ENCODE measurements at places on chromosomes 16 and 17. TPM values are rescaled to one million over a fixed set of nuclear protein-coding genes. Genes with fewer than 3 reads are reported as not detected.
A peak's percentile ranks its signal among the peaks of the same experiment; 100 is the strongest.

The CCL8 gene
- not detected for polyA plus RNA-seq

The HOXB5 gene
- polyA plus RNA-seq = not detected

The LCAT gene
- polyA plus RNA-seq = 0.14 TPM

The HOXB7 gene
- 1.8 TPM for polyA plus RNA-seq

DNA sequence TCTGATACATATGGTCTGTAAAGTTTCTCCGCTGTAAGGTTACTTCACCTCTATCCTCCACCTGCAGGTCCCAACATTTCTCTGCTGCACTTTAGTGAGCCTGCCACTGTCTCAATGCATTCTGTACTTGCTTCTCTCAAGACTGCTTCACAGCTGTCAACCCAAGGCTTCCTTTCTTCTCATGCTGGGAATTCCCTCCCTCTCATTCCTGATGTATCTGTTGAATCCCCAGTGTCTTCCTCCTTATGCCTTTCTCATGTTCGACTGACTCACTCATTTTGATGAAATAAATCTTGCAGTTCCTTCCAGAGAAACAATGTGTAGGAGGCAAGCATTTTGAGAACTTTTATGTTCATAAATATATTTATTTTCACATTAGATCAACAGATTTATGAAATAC lies 288.3 kb downstream of the CNTNAP4 start:
- no peak for DNase-seq
- no peaks in the 10 kb centered on the region for H3K36me3 ChIP-seq
- H3K27me3 ChIP-seq = peaks cover 2% of the 10 kb centered on the region
- no peak overlapping the region for H3K4me3 ChIP-seq
- no peak overlapping the region for H3K27ac ChIP-seq

DNA sequence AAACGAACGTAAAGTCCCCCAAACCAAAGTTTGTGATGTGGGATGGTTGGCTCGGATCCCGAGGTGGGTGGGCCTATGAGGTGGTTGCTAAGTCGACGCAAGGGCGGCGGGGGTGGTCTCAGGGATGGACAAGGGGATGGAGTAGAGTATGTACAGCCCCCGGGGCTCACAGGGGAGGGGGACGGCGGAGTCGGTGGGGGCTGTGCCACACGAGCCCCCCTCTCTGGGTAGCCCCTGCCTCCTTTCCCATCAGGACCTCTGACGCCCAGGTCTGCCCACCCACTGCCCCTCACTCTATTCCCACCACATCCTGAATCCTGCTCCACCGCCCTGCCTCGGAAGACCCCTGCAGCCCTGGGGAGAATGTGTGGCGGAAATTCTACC lies 15.2 kb downstream of the IL34 start:
- H3K4me1 ChIP-seq = no peaks in the 10 kb centered on the region
- no peak overlapping the region for H3K4me3 ChIP-seq
- H3K27me3 ChIP-seq = peaks cover 1% of the 10 kb centered on the region
- no peak overlapping the region for H3K27ac ChIP-seq

GRCh38 chr16:55102077-55102476 lies 171.4 kb downstream of the IRX5 start:
- no peak overlapping the region for H3K27ac ChIP-seq
- H3K4me3 ChIP-seq = no peak overlapping the region
- no peaks in the 10 kb centered on the region for H3K27me3 ChIP-seq
- no peak for DNase-seq

GRCh38 chr17:28057731-28058246 lies 15.3 kb downstream of the NLK start:
- H3K27me3 ChIP-seq = no peaks in the 10 kb centered on the region
- no peak for DNase-seq
- H3K27ac ChIP-seq = no peak overlapping the region
- H3K4me1 ChIP-seq = peaks cover 50% of the 10 kb centered on the region
- no peaks in the 10 kb centered on the region for H3K36me3 ChIP-seq
- no peak overlapping the region for H3K4me3 ChIP-seq

DNA sequence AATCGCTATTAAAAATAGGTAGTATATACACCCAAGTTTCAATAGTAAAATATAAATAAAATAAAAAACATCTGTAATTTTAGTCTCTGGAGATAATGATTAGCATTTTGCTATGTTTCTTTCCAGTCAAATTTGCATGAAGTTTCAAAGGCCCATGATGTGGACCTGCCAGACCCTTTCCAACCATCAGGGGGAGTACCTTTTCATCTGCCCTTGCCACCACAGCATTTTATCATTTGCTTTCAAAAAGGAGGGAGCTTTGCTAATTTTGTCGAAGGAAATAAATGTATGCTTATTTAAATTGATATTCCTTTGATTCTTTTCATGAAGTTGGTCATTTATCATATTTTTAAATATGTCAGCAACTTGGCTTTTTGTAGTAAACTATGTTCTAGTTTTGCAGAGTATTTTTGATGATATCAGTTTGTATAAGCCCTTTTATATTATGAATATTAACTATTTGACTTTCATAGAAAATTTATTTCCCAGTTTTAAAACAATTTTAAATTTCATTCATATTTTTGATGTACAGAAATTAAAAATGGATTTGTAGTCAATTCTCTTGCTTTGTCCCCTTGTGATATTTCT lies 115.2 kb upstream of the NETO2 start:
- DNase-seq = peak; percentile 5
- no peaks in the 10 kb centered on the region for H3K4me1 ChIP-seq
- H3K4me3 ChIP-seq = no peak overlapping the region
- no peaks in the 10 kb centered on the region for H3K27me3 ChIP-seq
- H3K36me3 ChIP-seq = peaks cover 28% of the 10 kb centered on the region
- H3K27ac ChIP-seq = no peak overlapping the region

DNA sequence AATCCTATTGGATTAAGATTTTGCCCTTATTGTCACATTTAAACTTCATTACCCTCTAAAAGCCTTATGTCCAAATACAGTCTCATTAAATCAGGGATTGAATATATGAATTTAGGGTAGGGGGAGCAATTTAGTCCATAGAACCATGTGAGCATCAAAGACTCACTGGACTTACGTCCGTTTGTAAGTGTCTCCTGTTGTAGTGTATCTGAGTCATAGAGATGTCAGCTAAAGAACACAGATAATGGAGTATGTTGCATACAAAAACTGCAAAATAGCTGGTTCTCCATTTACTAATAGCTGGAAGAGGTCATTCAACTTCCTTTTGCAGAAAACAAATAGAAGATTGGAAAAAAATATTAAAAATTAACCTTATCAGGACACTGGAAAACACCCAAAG lies 599.1 kb upstream of the SOX9 start:
- no peak overlapping the region for H3K4me3 ChIP-seq
- no peak for DNase-seq
- H3K36me3 ChIP-seq = no peaks in the 10 kb centered on the region
- H3K4me1 ChIP-seq = no peaks in the 10 kb centered on the region
- no peak overlapping the region for H3K27ac ChIP-seq

GRCh38 chr17:13030056-13030455 lies 12.2 kb upstream of the ELAC2 start:
- H3K36me3 ChIP-seq = no peaks in the 10 kb centered on the region
- DNase-seq = no peak
- peaks cover 10% of the 10 kb centered on the region for H3K4me1 ChIP-seq
- peaks cover under 1% of the 10 kb centered on the region for H3K27me3 ChIP-seq

DNA sequence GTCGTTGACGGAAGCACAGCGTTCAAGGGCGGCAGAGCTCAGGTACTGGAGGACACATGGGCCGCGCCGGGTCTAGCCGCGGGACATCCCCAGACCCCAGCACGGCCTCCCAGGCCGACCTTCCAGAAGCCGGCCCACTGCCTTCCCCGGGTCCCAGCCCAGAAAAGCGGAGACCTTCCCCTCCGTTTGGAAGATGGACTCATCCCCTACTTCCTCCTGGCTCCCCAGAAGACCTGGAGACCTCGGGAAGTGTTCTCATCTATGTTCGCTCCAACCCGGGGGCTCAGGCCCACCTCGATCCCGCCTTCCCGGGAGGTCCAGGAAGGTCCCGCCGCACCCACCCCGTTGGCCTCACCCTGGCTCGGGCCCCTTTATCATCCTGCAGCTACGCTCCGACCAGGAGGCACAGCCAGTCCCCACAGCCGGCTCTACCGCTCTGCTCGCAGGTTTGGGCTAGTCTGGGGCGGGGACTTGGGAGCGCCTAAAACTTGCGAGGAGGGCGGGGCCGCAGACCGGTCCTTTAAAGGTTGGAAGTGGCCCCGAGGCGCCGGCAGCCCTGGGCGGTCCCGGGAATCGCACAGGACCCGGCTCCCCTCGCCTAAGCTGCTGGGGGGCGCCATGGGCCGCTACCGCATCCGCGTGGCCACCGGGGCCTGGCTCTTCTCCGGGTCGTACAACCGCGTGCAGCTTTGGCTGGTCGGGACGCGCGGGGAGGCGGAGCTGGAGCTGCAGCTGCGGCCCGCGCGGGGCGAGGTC lies at the start of gene ALOX12:
Gene ALOX12 (plus strand): TSS at position 550 of the 756 bp plus-strand sequence. CDS start 69 bp downstream, at position 619.
- peaks cover 1% of the 10 kb centered on the region for H3K27me3 ChIP-seq
- peaks cover 20% of the 10 kb centered on the region for H3K36me3 ChIP-seq
- H3K27ac ChIP-seq = no peak within 1 kb of the TSS
- H3K4me3 ChIP-seq = no peak within 1 kb of the TSS

- peak overlapping the region; percentile 17 for H3K27ac ChIP-seq
- peaks cover 32% of the 10 kb centered on the region for H3K36me3 ChIP-seq
- no peak for DNase-seq
- H3K4me3 ChIP-seq = peak overlapping the region; percentile 70
- no peaks in the 10 kb centered on the region for H3K27me3 ChIP-seq
These were observed 45.8 kb downstream of the STAT3 start for GRCh38 chr17:42342242-42343008.

DNA sequence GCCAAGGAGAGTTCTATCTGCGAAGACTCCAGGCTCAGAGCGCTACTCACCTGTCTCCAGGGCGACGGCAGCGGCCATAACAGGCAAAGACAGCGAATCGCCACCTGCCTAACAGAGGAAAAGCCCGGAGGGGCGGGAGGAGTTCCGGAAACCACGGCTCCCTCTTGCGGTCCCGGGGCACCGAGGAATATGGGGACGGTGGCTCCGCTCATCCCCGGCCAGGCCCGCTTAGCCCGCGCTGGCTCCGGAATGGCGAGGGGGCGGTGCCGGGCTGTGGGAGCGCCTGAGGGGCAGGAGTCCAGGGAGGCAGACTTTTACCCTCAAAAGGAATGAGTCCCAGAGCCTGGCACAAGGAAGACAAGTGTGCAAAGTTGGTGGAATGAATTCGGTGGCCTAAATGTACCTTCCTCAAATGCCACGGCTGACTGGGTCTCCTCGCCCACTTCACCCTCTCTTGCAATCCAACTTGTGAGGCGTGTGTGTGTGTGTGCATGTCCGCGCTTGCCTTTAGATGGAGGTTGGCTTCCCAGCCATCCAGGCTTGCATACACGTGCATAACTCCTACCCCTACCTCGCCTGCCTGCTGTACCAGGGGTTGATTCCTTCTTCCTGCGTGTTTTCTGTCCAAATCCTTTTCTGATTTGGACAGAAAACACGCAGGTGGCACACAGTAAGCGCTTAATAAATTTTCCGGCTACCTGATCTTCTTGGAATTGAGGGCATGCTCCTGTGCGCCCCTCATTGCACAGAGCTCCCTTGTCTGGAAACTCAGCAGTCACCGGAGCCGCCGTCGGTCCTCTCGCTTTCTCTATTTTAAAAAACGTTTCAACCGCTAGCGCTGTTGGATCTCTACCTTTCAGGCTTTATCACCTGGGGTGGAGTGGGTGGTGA lies 3.5 kb downstream of the C17orf100 start:
- peaks cover 19% of the 10 kb centered on the region for H3K27me3 ChIP-seq
- H3K36me3 ChIP-seq = no peaks in the 10 kb centered on the region
- H3K27ac ChIP-seq = no peak overlapping the region
- peaks cover 38% of the 10 kb centered on the region for H3K4me1 ChIP-seq

DNA sequence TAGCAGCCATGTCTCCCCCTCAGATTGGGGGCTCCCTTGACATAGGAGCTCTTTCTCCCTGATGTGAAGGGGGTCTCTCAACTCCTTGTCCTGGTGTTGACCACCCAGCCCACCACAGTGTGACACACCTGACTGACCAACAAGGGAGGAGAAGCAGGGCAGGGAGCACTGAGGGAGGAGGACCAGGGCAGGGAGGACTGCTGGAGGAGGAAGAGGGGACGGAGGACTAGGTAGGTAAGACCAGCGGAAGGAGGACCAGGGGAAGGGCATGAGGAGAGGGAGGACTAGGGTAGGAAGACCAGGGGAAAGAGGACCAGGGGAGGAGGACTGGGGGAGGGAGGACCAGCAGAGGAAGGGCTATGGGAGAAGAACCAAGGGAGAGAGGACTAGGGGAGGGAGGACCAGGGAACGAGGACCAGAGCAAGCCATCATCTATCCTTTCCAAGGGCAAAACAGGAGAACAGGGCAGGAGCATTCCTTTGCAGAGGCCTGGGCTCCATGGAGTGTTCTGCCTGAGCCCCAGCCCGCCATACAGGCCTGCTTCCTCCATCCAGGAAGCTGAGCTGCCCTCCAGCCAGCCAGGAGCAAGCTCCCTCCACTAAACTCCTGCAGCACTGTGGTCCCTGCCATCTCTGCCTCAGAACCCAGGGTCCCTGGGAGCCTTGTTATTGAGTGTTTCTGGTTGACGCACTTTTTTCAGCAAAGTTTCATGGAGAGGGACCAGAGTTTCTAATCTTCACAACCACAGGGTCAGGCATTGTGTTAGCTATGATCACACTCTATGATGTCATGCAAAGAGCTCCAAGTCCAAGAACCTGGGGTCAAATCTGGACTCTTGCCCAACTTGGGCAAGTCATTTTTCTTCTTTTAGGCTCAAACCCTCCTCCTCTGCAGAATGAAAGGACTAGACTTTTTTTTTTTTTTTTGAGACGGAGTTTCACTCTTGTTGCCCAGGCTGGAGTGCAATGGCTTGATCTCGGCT lies 15.4 kb upstream of the KRT17 start:
- no peak overlapping the region for H3K4me3 ChIP-seq
- no peaks in the 10 kb centered on the region for H3K27me3 ChIP-seq
- H3K27ac ChIP-seq = no peak overlapping the region
- H3K4me1 ChIP-seq = no peaks in the 10 kb centered on the region
- no peak for DNase-seq
- no peaks in the 10 kb centered on the region for H3K36me3 ChIP-seq

DNA sequence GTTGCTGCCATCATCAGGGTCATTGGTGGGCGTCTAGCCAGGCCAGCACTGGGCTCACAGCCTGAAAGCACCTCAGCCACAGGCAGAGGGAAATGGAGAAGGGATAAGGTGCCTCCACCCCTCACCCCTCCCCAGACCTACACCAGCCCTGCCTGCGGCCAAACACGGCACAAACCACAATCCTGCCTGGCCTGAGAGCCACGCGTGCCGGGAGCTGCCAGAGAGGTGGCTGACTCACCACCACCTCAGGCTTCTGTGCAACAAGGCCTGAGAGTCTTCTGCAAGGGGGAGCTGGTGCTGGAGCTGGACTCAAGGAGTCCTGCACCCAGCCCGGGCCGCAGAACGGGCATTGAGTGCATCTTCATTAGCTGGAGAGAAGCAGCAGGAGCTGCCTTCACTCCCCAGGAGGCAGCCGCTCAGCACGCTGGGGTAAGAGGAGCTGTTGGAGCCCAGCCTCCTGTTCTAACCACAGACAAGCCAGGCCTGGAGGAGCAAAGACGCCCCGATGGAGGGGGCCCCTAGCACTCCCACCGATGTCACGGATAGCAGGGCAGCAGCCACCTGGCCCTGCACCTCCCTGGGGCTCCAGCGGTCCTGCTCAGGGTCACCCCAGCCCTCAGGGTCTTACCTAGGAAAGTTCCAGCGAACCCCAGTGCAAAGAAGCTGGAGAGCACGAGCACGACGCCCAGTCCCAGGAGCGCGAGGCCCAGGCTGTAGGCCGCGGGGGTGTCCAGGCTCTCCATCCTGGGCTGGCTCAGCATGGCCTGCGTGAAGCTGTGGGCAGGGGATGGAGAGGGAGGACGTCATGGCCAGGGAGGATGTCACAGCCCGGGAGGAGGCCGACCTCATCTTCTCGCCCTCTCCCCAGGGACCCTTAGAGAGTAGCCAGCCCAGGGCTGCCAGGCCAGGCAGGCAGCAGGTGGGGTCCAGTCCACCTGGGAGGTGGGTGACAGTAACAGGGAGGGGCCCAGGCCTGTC lies 16.0 kb upstream of the RASD1 start:
- H3K27ac ChIP-seq = no peak overlapping the region
- no peaks in the 10 kb centered on the region for H3K4me1 ChIP-seq
- H3K36me3 ChIP-seq = no peaks in the 10 kb centered on the region
- no peak for DNase-seq
- H3K27me3 ChIP-seq = peaks cover 3% of the 10 kb centered on the region
- H3K4me3 ChIP-seq = no peak overlapping the region
